ENCODE measurements at places on chromosomes 1 and 21. TPM values are rescaled to one million over a fixed set of nuclear protein-coding genes. Genes with fewer than 3 reads are reported as not detected.

The OLIG2 gene
- polyA plus RNA-seq = not detected

GRCh38 chr1:6483017-6483760 is 8.3 kb downstream of the PLEKHG5 start:
- DNase-seq = no peak

GRCh38 chr1:244297616-244298015 is 154.1 kb downstream of the ADSS2 start:
- DNase-seq = no peak

DNA sequence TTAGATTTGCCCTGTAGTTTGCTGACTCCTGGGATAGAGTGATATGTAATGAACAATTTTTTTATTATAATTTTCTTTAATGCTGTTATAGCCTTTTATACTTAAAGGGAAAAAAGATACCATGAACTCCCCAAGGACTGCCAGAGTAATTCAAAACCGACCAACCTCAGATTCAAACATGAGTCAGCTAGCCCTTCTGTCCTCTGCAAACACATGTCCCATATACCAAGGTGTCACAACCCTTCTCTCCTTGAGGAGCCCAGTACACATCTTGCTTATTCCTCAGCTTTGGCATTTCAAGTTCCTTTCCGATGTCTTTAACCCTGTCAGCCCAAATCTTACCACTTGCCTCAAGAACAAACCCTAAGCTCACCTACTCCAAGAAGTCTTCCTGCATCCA is 184.9 kb downstream of the KCNH1 start:
- DNase-seq = no peak

- DNase-seq = no peak
Measured at GRCh38 chr1:53272349-53272748, 34.0 kb upstream of the MAGOH start.
